ENCODE measurements at places on chromosomes 11 and 22.

DNA sequence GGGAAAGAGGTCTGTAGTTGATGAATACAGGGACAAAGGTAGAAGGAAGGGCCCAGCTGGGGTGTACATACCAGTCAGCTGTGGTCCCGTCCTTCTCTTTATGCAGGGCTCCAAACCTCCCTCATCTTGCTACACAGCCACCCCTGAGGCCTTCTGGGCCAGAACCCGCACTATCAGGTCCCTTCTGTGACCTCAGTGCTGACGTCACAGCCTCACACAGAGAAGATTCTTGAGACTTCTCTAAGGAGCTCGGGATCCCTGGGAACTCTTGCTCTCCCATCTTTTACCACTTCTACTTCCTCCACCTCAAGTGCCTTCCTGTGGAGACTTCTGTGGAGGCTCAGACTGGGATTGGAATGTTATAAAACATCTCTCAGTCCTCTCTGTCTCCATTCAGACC is at the start of gene UBQLN3:
Gene UBQLN3 (minus strand): TSS at position 155 of the 400 bp plus-strand sequence. CDS start 399 bp downstream, outside the sequence.
- DNase-seq: no peak

DNA sequence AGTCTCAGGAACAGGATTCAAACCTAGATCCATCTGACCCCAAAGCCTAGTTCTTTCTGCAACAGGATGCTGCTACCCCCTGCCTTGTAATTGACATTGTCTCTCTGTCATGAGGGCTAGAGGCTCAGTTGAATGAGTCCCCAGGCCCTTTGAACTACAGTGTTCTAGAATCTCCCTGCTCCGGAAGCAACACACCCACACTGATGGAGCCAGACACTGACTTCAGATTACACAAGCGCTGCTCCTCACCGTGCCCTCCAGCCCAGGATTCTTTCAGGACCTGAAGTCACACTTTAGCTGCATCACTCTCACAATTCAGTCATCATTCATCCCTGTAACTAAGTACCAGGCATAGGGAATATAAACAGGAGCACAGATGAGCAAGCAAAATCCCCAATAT is 69.6 kb downstream of the RAB30 start:
- no peak for DNase-seq

DNA sequence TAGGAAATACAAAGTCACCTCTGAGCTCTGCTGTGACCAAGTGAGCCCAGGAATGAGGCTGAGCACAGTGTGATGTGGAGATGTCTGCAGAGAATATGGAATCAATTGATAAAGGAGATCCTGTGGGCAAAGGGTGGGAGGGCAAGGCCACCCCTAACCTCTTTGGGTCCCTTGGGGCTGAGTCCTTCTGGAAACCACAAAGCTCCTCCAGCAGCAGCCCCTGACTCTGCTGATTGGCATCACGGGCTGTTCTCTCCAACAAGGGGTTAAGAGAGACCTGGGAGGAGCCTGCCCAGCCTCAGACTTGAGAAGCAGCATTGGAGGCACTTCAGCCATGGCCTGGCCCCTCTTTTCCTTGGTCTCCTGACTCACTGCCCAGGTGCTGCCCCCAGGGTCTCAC is 49.7 kb downstream of the GGTLC2 start:
- DNase-seq: no peak

DNA sequence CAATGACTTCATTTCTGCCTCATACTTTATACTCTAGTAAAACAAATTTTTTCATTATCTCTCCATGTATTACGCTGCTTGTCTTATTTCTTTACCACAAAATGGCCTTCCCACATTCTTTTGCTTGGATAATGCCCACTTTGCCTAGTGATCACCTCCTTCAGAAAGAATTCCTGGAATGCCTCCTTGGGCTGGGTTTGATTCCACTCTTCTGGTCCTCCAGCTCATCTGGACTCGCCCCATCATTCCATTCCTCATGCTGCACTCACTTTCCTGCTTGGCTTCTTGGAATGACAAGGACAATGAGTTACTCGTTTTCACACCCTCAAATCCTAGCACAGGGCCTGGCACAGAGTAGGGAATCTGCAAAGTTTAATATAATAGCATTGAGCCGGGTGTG is 475.1 kb upstream of the LARGE1 start:
- no peak for DNase-seq

DNA sequence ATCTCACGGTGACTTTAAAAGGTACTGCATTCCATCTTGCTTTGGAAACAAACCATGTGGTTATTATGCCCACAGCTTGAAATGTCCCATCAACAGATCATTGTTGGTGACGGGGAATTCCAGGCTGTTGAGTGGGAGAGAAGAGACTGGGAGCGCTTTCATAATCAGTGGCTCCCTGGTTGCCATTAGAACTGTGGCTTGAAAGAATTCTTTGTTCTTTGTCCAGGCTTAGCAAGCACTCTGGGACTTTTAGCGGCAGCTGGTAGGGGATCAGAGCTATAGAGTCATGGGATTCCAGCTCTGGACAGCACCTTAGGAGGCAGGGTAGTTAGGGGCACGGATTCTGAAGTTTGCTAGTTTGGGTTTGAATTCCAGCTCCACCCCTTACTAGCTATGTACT is 22.0 kb downstream of the MMP20 start:
- no peak for DNase-seq

Measured in stimulated activated naive CD4-positive, alpha-beta T cell treated with Interleukin-2 at 50 U/mL for 16 hours (primary cell).